Fibroblast of skin of left biceps (primary cell): ENCODE measurements at places on chromosomes 16 and 17.

GRCh38 chr16:5925850-5926249 lies 828.3 kb upstream of the EEF2KMT start:
- no peak for DNase-seq

DNA sequence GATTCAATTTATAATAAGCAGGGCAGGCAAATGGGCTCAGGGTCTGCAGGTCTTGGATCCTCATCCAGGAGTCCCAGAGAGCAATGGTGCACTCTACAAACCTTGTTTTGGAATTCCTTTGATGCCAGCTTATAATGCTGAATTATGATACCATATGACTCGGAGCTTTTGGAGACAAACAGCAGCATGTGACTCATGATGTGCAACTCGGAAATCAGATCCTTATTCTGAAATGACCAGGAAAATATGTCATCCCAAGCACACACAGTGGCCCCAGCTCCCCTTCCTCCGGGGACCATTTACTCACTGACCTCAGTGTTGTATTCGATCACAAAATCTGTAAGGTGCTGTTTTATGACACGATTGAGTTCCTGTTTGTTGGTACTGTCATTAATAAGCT lies 20.2 kb upstream of the UMOD start:
- DNase-seq = no peak

DNA sequence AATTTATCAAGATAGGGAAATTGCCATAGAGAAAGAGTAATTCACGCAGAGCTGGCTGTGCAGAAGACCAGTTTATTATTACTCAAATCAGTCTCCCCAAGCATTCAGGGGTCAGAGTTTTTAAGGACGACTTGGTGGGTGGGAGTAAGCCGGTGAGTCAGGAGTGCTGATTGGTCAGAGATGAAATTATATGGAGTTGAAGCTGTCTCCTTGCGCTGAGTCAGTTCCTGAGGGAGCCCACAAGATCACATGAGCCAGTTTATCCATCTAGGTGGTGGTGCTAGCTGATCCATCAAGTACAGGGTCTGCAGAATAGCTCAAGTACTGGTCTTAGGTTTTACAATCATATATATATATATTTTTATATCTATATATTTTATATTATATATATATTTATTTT lies 6.0 kb upstream of the AQP8 start:
- DNase-seq = peak; percentile 7

GRCh38 chr16:52497067-52497816 lies 49.7 kb downstream of the TOX3 start:
- peak; percentile 1 for DNase-seq

DNA sequence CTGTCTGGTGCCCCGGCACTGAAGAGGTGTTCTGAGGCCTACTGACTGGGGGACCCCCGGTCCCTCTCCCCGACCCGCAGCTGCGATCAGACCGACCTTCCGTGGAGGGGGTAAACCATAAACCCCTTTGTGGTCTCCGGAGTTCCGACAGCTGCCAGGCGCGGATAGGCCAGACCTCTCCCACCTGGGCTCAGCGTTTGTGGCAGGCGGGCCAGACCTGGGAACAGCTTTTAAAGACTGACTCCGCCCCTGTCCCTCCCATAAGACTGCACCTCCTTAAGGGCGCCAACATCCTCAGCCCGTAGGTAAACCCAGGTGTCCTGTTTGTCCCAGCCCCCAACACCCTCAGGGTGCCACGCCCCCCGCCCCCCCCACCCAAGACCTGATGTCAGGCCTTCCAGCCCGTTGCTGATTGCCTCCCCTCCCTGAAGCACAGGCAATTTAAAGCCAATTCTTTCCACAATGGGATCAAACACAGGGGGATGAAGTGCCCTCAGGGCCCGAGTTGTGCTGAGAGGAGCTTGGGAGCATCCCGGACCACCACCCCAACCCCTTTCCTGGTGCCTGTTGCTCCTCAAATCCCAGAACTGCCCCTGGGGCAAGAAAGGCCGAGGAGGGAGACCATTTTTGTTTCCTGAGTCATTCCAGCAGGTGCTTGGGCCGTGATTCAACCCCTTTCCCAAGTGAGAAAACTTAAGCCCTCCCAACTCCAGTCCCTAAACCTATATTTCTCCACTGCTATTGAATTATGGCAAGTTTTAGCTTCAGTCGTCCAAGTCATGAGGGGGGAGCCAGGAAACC lies at the start of gene SOX15:
Gene SOX15 (minus strand): TSS at position 204 of the 801 bp plus-strand sequence. CDS start 418 bp downstream, outside the sequence.
- no peak for DNase-seq
